ENCODE measurements at places on chromosomes 1 and 21.

DNA sequence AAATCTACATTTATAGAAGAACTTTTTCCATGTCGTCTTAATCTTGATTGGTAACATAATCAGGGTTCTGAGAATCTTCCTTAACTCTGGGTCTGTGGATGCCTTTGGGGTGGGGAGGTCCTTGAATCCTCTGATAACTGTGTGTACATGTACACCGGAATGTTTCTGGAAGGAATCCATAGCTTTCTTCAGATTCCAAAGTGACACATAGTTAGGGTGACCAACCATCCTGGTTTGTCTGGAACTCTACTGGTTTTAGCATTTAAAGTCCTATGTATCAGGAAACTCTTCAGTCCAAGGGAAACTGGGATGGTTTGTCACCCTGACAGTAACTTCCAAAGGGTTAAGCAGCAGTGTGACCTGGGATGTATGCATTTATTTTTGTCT is 16.8 kb downstream of the STRIP1 start:
- DNase-seq: no peak

- no peak for DNase-seq
Observed at GRCh38 chr1:11214698-11215380, 25.7 kb downstream of the ANGPTL7 start.

GRCh38 chr1:2091611-2092604 is 41.7 kb downstream of the PRKCZ start:
- DNase-seq: no peak

GRCh38 chr1:27099135-27099586 is 55.8 kb downstream of the SLC9A1 start:
- no peak for DNase-seq

GRCh38 chr21:27571706-27572105 is 604.8 kb upstream of the ADAMTS5 start:
- DNase-seq: no peak

- peak; percentile 21 for DNase-seq
Observed at GRCh38 chr1:234836045-234836681, 226.2 kb upstream of the IRF2BP2 start.
